ENCODE measurements at places on chromosomes 1 and 21. TPM values are rescaled to one million over a fixed set of nuclear protein-coding genes. Genes with fewer than 3 reads are reported as not detected.

AMY1B gene
- not detected for total RNA-seq

FAM163A gene
- total RNA-seq, result 0.11 TPM

CELF3 gene
- total RNA-seq, result 0.07 TPM

ACKR1 gene
- total RNA-seq, result not detected

GBP6 gene
- not detected for total RNA-seq

SH2D1B gene
- total RNA-seq, result not detected

RNU1-2 gene
- under 0.01 TPM for total RNA-seq

FBXO2 gene
- total RNA-seq, result 46.7 TPM

DNA sequence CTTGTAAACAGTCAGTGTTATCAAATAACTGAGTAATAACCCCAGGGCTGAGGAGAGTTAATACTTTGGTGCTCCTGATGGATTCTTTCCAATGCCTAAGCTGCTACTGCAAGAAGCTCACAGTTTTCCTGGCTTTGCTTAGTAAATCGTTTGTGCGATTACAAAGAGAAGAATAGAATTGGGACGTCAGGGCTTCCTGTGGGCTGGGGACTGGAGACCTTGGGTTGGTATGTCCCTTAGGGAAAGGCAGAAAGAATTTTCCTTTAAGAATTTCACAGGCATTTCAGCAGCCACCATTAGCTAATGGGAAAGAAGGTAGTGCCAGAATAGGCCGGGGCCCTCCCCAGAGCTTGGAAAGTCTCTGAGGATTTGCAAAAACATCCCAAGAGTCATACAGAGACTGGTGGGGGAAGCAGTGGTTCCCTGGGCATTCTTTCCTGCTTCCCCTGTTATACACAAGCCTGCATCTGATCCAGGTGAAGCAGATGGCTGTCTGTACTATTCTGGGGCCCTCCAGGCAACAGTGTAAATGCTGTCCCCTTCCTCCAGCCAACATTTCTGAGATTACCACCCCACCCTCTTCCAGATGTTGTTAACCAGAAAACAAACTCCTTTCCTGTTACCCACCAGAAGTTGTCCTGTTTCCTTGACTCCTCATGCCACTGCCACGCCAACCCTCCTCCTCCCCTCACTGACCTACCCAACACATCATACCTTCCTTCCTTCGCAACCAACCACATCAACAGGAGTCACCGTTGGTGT lies 40.2 kb downstream of the PLXNA2 start:
- DNase-seq, result no peak

DNA sequence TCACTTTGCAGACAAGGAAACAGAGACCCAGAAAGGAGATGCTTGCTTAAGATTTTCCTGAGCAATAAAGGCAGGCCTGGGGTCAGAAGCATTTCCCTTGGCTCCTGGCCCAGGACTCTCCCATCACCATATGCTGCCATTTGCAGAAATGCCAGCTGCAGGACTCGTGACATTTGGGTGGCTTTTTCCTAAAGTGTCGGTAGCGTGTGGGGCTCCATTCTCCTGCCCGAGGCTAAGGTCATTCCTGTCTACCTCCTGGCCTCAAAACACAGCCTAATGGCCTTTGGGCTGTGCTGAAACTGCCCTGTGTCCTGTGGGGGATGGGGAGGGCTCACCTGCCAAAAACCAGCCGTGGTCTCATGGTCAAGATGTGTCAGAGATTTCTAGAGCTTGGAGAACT lies 216.1 kb upstream of the EDN2 start:
- DNase-seq, result no peak

DNA sequence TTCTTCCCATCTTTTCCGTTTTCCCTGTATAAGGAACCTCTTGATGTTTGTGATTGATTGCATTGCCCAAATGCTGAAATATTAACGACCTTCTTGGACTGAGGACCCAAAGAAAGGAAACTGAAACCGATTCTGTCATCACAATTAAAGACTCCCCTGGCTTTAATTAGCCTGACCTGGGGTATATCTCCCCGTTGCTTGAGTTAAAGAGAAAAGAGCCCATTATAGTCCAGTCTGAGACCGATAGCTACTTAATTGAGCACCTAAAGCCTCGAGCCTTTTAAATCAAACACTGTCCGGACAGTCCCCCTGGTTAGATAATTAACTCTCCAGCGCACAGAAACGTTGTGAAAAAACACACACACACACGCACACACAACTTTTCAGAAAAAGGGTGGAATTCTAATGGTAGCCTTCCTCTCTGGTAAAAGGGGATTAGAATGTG lies 8.0 kb downstream of the LMO4 start:
- DNase-seq, result no peak

GRCh38 chr1:8293118-8293517 lies 24.8 kb upstream of the SLC45A1 start:
- no peak for DNase-seq

DNA sequence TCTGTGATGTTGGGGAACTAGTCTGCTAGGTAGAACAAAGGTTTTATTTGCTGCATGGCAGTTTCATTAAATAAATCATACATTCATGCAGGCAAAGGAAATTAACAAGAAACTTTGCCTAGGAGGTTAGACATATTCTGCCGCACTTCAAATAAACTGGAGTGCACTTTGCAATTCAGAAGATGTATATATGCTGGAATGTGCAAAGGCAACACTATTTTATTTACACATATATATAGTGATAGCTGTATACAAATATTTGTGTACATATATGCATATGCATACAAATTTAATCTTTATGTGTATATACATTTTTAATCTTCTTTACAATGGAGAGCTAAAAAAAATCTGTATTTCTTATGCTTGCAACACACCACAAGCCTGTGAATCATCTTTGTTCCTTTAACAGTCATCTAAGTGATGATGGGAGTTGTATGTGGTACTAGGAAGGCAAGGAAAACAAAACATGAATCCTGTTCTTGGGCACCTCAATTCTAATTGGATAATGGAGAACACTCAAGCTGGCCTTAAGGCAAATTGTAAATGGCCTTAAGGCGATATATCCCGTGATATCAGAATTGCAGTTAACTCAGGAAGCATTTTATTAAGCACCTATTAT lies 605.8 kb upstream of the CAMK1G start:
- no peak for DNase-seq

GRCh38 chr21:44021064-44021463 lies 9.0 kb downstream of the TRAPPC10 start:
- DNase-seq, result no peak
